ENCODE measurements at places on chromosomes 1 and 21.

GRCh38 chr1:221979444-221980032 is 237.6 kb upstream of the DUSP10 start:
- DNase-seq, result no peak

DNA sequence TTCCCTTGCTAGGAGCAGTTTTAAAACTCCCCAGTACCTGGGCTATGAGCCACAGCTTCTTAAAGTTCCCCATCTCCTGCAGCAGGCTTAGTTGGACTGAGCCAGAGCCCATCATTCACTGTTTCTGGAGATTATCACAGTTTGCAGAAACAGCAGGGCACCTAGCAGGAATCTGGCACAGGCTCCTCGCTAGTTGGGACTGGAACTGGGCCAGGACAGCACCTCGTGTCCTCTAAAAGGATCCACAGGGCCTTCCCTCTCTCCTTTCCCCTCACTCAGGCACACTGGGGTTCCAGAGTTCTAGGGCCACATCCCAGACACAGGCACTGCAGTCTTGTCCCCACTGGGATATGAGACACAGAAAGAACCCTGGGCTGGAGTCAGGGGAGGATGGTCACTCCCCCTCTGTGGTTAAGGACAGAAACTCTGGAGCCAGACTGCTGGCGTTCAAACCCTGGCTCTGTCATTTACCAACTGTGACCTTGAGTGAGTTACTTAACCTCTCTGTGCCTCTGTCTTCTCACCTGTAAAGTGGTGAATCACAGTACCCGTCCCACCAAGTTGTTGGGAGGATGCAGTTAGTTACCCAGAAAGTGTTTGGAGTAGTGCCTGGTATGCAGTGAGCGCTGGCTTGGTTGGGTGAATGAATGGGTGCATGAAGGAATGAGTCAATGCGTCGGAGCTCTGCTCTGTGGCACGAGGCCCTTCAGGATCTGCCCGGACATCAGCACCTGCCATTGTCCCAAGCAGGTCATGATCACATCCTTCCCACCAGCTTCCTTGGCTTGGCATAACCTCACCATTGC is 18.8 kb upstream of the ECE1 start:
- no peak for DNase-seq

DNA sequence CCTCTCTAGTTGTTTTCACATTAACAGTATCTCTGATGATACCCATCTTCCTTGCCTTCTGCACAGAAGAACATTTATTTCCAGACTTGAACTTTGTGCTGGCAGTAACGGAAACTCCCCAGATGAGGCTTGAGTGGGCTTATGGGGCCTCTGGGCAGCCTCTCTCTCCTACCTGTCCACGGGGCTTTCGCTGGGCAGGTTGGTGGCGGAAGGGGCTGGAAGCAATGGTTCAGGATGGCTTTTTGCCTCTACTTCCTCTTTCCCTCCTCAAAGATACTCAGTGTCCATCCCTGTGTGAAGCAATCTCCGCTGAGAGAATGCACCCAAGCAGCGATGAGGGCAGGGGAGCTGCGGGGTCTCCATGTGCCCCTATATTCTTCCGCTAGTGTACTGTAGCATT is 348.2 kb downstream of the HLX start:
- no peak for DNase-seq

DNA sequence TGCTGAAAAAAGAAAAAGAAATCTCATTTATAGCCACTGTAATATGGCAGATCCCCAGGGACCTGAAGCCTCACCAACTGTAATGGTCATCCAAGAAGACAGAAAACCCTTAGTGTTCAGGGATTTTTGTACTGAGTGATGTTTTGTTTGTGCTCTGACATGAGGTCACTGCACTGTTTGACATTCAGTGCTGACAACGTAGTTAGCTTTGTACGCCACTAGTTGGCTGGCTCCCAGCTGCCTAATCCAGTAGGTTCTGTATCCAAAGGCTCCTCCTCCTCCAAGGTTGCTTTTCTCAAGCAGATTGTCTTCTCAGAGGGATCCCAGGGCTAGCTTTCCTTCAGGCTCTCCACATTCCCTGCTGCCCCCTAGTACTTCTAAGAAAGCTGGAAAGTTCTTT is 9.5 kb upstream of the YRDC start:
- no peak for DNase-seq

DNA sequence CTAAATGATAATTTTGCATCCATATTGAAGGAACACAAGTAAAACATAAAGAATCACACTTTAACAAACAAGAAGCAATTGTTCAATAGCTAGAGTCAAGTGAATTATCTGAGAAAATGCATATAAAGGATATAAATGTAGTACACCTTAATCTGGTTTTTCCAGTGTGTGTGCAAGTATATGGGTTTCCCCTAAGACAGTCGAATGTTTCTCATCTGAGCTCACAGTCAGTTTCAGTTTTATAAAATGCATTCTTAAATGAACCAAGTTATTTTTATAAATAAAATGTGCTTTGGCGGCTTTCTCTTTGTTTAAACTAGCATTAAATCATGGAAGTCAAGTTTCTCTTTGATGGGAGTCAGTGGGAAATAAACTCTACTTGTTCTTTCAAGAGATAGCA is 125.9 kb downstream of the PTPRC start:
- DNase-seq, result no peak

GRCh38 chr1:26234644-26235370 is 807 bp downstream of the CEP85 start:
- DNase-seq, result no peak

DNA sequence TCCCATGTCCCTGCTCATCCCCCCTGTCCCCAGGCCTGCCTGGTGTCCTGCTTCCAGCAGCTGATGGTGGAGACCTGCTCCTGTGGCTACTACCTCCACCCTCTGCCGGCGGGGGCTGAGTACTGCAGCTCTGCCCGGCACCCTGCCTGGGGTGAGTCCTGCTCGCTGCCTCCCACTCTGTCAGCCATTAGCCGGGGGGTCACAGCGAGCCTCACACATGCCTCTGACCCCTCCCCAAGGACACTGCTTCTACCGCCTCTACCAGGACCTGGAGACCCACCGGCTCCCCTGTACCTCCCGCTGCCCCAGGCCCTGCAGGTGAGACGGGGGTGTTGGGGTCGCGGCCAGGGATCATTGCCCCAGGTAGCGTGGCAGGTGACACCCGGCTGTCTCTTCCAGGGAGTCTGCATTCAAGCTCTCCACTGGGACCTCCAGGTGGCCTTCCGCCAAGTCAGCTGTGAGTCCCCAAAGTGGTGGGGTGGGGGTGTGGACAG is 10.0 kb downstream of the SCNN1D start:
- DNase-seq, result no peak

GRCh38 chr1:47416319-47417169 is 459 bp downstream of the FOXE3 start:
- DNase-seq, result no peak

- DNase-seq, result no peak
Observed at GRCh38 chr1:28290851-28291250, 31.5 kb downstream of the SESN2 start.

- DNase-seq, result no peak
Observed at GRCh38 chr1:199836430-199836829, 191.1 kb upstream of the NR5A2 start.

- DNase-seq, result no peak
Observed at GRCh38 chr1:42930178-42931107, 28.2 kb downstream of the SLC2A1 start.

DNA sequence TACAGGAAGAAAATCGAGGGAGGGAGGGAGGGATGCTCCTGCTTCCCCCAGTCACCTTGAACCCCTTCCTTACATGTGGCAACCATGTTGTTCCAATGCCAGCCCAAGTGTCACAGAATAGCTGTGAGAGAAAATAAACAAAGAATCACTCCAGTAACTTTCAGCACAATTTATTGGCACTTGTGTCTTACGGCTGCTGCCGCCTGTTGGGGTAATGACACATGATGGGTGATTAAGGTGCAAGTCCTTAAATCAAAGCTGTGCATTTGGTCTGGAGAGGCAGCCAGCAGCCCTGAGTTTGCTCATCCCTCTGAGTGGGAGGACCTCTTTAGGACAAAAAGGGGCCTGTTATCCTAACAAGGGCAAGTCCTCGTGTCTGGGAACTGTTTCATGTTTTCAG is 377.7 kb downstream of the PCP4 start:
- no peak for DNase-seq

- no peak for DNase-seq
Observed at GRCh38 chr1:157700305-157700704, 264 bp downstream of the FCRL3 start.

DNA sequence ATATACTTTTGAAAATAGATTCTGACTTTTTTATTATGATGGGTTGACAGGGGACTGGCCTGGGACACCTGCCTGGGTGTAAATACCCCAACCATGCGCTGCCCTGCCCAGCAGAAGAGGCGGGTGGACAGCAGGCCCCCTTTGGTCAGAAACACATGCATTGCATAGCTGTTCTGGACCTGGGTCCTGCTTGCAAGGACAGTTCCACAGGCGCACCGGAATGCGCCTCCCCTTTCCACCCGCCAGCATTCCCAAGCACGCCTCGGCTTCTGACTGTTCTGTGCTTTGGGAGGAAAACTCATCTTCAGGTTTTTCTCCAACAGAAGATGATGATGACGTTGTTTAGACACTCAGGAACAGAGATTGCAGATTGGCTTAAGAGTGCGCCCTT is 428 bp upstream of the ZNF678 start:
- DNase-seq, result no peak

- no peak for DNase-seq
Observed at GRCh38 chr1:236659792-236660587, 26.3 kb upstream of the ACTN2 start.

GRCh38 chr1:79827446-79827845 is 820.9 kb upstream of the ADGRL4 start:
- no peak for DNase-seq

- DNase-seq, result no peak
Observed at GRCh38 chr21:17726047-17726829, 92.9 kb downstream of the C21orf91 start.

DNA sequence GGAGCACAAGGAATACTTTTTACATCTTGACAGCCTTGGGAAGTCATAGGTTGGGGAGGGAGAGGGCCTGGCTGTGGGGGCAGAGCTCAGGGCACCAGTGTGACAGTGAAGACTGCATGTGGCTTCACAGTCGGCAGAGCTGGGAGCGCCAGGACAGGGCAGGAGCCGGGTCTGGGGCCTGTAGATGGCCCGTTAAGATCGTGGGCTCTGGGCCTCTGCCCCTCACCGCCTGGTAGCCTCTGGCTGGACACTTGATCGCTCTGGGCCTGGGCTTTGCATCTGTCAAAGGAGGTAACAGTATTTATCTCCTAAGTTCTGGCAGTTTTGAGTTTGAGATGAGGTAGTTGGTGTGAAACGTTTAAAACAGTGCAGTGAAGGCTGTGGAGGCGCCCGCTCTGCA is 4.8 kb downstream of the SLX9 start:
- DNase-seq, result no peak

GRCh38 chr1:108592030-108592759 is 32.3 kb downstream of the EEIG2 start:
- no peak for DNase-seq

Measured in SIG-M5 (cell line).